ENCODE measurements at places on chromosomes 6 and 20. TPM values are rescaled to one million over a fixed set of nuclear protein-coding genes. Genes with fewer than 3 reads are reported as not detected.

CLPSL2 gene
- total RNA-seq, result not detected

OOEP gene
- total RNA-seq, result not detected

HTR1E gene
- not detected for total RNA-seq

SPATA25 gene
- total RNA-seq, result 2.0 TPM

SIRPD gene
- total RNA-seq, result not detected

SNTA1 gene
- 199 TPM for total RNA-seq

TREML2 gene
- 0.11 TPM for total RNA-seq

GRCh38 chr6:169370666-169371343 lies 117.2 kb upstream of the THBS2 start:
- no peak for DNase-seq

DNA sequence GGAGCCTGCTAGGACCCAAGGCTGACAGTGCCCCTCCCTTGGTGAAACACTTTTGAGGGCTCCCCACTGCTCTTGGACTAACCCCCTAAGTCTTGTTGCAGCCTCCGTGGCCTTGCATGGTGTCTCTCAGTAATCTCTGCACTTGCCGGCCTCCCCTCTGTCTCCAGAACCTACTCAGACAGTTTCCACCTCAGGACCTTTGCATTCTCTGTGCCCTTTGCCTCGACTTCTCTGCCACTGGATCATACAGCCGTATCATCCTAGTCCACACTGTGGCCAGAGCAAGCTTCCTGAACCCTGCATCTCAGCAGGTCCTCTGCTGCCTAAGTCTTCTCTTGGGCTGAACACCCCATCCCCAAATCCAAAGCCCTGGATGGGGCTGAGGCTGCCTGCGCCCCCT lies 152.0 kb upstream of the PTPN1 start:
- no peak for DNase-seq

DNA sequence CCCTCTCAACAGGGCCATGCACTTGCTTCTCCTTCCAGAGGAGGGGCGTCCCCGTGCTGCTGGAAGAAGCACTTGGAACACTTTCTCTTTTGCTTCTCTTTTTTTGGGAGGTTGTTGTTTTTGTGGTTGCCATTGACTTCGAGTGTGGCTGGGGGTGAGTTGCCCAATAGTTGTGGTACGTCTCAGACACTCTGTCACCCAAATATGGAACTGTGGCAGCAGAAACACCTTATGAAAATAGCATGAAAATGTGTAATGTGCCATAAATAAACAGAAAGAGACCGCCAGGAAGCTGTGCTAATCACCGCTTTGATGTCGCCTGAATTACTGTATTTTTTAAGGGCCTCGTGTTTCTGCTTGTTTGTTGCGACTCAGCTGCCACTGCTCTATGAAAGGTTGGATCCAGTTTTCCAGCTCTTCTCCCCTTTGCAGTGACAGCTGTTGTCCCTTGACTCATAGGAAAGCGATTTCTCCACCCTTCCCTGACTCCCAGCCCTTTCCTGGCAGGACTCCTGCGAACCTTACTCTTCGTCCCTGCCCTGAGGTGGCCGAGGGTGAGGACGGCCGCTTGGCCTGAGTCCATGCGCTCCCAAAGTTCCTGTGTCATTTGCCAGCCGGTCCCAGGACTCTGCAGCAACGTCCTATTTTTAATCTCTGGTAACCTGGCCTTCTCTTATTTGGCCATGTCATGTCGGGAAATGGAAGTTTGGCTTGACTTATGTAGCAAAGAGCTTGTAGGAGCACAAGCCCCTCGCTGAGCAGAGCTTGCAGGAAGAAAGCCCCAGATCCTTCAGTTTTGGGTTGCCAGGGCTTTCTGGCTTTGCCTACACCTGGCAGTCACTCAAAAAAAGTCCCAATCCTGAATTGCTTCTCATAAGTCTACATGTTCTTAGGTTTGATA lies 694.6 kb downstream of the QKI start:
- peak; percentile 90 for DNase-seq

DNA sequence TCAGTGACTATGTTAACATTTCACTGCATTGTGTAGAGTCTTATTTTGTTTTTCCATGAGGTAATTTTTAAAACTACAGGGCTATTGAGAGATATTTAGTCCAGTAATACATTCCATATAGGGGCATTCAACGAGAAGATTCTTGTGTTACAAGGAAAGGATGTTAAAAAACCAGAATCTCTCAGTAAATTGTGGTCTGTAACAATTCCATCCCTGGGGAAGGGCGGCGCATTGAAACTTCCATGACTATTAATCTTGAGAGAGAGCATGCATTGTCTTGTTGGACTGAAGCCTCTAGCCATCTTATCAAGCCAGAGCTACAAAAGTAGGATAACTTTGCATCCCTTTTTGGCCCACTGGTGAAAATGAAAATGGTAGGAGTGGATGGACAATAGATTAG lies 119.7 kb downstream of the BCKDHB start:
- DNase-seq, result no peak

GRCh38 chr20:52578559-52578958 lies 387.0 kb upstream of the ZFP64 start:
- no peak for DNase-seq

- DNase-seq, result no peak
These were observed 374.2 kb downstream of the EPHA7 start for GRCh38 chr6:93045156-93045555.

DNA sequence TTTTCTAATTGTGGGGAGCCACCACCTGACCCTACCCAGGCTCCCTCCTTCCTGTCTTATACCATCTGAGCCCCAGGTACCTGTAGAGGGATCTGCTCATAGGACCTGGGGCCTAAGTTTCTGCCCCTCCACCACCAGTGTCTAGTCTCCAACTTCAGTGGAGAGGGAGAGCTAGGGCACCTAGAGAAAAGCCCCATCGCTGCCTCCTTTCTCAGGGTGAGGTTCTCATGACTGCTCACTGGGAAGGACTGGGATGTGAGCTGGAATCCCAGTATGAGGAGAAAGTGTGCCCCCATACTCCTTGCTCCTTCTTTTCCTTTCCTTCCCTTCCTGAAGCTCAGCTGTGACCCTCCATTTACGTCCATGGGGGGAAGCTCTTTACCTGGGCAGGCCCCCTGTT lies 231.6 kb downstream of the LRFN2 start:
- DNase-seq, result no peak

DNA sequence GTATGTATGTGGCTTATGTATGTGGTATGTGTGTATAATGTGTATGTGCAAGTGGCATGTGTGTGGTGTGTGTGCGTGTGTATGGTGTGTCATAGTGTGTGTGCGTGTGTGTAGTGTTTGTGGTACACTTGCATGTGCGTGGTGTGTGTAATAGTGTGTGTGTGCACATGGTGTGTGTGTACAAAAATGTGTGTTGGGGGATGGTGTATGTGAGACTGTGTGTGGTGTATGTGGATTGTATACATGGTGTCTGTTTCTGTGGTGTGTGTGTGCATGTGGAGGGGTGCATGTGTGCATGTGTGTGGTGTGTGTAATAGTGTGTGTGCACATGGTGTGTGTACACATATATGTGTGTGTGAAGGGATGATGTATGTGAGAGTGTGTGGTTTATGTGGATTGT lies 21.5 kb downstream of the MAFB start:
- DNase-seq, result no peak

DNA sequence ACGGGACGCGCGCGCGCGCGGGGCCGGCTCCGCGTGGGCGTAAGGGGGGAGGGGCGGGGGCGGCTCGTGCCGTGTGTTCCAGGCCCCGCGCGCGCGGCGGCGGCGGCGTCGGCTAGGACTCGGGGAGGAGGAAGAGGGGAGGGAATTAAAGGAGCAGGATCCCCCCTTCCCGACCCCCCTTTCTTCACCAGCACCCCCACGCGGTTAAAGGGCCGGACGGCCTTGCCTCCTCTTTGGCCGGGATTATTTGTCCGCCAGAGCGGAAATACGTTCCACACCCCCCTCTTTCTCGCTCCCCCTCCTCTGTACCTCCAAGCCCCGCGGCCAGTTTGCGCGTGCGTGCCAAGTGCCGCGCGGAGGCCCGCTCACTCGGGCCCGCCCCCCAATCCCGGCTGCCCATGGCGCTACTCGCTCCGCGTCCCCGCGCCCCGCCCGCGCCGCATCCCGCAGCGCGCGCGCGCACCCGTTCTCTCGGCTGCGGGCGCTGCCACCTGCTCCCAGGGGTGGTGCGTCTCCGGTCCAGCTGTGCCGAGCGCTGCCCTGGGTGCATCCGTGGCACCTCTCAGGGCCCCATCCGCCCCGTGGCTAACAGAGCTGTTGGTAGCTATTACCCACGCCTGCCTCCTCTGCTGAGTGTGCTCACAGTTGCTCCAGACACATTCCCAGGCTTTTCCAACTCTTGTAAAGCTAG lies at the start of gene ZBTB12:
ZBTB12 (minus strand) TSS at position 134 of the 691 bp plus-strand sequence. CDS start 781 bp downstream, outside the sequence.
- peak; percentile 93 for DNase-seq

GRCh38 chr20:43444107-43444506 lies 13.6 kb upstream of the SRSF6 start:
- no peak for DNase-seq

DNA sequence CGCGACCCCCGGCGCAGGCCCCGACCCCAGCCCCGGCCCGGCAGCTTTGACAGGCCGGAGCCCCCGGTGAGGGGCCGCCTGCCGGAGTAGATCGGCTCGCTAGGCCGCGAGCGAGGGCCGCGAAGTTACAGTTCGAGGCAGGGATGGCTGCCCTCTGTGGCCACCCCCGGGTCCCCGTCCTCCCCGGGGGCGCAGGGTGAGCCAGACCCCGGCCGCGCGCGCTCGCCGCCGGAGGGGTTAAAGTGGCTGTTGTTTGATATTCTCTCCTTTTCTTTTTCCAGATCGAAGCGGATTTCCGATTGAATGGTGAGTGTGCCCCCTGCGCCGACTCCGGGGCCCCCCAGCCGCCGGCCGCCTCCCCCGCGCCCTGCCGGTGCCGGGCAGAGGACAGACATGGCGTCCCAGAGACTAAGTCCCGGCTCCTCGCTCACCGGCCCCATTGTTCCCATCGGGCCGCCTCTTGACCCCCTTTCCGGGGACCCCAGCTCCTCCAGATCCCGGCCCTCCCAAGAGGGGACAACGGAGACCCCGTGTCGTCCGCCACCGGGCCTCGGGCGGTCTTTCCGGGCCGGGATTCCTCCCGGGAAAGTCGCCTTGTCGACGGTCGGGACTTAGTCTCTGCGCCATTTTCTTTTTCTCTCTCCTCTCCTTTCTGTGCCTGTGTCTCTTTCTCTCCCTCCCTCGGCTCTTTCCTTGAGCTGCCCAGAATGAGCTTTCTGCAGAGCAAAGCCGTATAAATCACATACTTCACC lies 704 bp downstream of the TOP1 start:
- DNase-seq, result peak; percentile 70

- DNase-seq, result no peak
These were observed 41.4 kb downstream of the MAP7 start for GRCh38 chr6:136508725-136509392.

- DNase-seq, result no peak
These were observed 2.5 kb downstream of the WTAP start for GRCh38 chr6:159729598-159730331.
